ENCODE measurements at places on chromosomes 12 and 14.

- no peak for DNase-seq
These were observed 1.3 kb upstream of the TCP11L2 start for GRCh38 chr12:106301241-106301610.

GRCh38 chr14:36021030-36021422, 155.5 kb downstream of the PTCSC3 start:
- no peak for DNase-seq

DNA sequence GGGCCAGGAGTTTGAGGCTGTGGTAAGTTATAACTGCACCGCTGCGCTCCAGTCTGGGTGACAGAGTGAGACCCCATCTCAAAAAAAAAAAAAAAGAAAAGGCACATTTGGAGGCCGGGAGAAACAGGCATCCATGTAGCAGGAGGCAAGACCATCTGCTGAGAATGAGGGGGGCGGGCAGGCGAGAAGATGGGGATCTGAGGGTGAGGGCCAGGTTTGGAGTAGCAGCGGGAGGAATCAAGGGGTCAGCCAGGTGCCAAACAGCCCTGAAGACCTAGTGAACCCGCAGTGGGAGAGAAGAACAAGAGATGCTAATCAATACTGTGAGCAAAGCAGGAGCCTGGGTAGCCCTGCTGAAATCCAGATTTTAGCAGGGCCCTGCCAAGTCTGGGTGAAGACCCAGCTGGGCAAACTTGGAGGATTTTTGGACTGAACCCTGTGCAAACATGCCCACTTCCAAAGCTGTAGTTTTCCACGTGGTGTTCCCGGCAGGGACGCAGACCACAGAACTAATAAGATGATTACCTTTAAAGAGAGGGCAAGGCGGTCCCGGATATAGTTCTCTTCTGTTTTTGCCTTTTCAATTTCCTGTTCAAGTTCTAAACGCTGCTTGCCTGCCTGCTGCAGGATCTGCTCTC, 61.0 kb downstream of the NIN start:
- DNase-seq, result no peak

DNA sequence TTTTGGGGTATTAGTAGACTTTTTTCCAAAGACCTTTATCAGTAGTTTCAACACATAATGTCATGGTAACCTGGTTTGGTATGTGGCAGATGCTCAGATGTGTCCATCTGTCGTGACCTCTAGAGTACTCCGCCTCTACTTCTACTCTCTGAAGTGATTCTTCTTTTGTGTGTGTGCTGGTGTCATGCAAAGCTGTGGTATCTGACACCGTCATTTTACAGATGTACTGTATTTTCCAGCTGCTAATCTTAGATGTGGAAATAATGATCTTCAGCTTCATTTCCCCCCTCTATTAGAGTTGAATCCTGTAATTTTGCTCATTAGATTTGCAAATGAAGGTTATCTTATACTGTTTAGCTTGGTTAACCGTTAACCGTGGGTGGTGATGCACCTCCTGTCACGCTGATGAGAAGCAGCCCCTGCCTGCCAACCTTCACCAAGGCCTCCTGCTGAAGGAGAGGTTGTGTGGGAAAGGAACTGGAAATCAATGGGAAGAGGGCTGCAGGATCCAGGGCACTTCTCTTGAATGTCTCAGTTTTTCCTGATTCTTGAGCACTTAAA, 222.4 kb upstream of the AMIGO2 start:
- DNase-seq, result no peak

GRCh38 chr12:23626791-23627190, 322.7 kb downstream of the SOX5 start:
- DNase-seq, result no peak

GRCh38 chr14:54839701-54840119, 62.9 kb downstream of the GCH1 start:
- no peak for DNase-seq
